ENCODE measurements at places on chromosomes 4 and X.
A peak's percentile ranks its signal among the peaks of the same experiment; 100 is the strongest.

DNA sequence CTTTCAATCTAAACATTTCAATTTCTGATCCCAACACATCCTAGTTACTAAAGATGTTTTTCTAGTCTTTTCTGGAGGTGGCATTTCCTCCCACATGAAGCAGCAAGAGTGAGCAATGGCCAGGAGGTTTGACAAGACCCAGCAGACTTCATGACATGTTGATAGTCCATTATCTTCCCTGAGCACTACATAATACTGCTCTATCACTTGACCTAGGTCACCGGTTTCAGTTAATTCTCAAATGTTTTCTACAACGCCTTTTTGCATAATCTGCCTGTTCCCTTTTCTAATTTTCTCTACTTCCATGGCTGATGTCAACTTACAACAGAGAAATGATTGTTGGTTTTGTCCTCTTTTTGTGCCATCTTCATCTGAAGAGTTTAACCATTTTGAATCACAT is 62.0 kb upstream of the GPRIN3 start:
- DNase-seq: no peak

GRCh38 chr4:177356921-177357320 is 47.2 kb downstream of the NEIL3 start:
- DNase-seq: no peak

DNA sequence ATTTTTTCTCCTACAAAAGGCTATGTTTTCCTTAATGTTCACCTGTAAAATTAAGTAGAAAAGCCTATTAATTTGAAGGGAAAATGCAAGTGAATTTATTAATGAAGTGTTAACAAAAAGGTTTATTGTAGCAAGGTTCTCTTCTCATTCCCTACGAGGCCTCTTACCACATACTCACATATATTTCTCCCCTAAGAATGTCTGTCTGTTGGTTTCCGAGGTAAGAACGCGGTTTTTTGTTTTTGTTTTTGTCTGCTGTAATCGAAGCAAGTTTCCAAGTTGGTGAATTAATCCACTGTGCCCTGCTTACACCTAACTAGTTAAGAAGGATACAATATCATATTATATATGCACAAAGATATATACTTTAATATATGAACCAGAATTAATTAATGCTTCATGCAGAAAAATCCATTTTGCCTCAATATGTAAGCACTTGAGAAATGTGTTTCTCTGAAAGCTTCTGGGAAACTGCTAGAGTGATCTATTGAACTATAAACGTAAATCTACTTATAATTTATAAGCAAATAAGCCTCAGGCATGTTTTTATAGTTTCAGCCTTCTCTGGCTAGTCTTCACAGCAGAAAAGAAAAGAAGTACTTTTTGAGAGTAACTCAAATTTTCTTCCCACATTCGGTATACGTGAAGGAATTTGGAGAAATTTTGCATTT is 120.8 kb downstream of the EGF start:
- no peak for DNase-seq

DNA sequence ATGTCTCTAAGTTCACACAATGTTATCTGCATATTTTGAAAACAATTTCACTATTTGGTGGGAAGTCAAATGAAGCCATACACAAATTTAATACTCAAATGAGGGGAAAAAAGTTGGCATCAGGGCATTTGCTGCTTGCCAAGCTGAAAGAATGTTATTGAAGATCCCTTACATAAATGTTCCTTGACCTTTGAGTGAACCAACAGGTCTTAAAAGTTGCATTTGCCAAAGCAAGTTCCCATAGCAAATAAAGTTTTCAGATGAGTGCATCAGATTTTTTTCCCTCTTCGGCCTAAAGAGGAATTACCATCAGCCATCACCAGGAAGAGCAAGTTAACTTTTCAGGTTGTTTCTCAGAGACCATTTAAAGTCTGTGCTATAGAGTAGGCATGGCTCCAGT is 115.9 kb downstream of the COX18 start:
- no peak for DNase-seq

GRCh38 chr4:153079857-153080391 is 124.3 kb upstream of the TRIM2 start:
- DNase-seq: peak; percentile 25

GRCh38 chrX:39260965-39261364 is 459.7 kb downstream of the MID1IP1 start:
- no peak for DNase-seq

DNA sequence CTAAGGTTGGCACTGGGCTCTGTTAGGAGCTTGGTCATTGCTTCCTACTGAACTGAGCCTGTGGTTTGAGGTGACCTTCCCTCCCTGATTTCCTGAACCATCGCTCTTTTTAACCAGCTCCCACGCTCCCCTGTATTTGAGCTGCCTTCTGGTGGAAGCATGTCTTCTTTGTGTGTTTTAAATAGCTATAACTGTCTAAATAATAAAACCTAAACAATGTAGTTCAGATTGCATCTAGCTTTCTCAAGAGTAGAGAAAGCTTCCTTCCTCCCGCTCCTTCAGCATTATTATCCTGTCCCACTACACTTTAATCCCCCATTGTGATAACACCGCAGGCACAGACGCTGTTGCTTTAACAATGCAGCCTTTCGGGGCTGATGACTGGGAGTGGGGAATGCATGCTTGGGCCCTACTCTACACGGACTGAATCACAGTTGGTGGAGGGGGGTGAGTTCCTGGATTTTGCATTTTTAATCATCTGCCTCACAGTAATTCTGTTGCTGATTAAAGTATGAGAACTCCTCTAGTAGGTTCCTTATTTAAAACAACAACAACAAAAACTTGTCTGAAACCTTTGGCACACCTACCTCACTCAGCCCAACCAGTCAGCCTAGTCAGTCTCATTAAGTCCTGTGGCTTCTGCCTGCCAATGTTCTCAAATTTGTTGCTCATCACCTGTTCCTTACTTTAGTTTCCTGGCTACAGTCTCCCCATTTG is 6.6 kb downstream of the SMS start:
- no peak for DNase-seq

- DNase-seq: no peak
These were observed 1414.7 kb upstream of the TENM3 start for GRCh38 chr4:180828455-180829018.

DNA sequence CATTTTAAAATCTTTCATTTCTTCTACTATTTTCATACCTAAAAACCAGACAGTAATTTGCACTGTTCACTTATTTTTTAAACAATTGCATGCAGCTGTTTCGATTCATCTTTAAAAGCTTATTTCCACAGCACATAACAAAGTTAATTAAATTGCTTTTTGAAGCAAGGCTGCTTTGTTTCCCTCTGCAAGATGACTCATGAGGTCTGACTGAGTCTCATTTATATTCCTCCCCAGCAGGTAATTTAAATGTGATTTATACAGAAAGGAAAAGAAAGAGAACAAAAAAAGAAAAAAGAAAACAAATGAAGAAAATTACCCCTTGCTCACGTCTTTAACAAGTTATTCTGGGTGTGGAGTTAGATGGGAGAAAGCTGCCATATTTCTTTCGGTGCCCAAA is 22.8 kb downstream of the VMA21 start:
- DNase-seq: no peak

- DNase-seq: no peak
These were observed 517.7 kb downstream of the BCOR start for GRCh38 chrX:39580043-39580442.

DNA sequence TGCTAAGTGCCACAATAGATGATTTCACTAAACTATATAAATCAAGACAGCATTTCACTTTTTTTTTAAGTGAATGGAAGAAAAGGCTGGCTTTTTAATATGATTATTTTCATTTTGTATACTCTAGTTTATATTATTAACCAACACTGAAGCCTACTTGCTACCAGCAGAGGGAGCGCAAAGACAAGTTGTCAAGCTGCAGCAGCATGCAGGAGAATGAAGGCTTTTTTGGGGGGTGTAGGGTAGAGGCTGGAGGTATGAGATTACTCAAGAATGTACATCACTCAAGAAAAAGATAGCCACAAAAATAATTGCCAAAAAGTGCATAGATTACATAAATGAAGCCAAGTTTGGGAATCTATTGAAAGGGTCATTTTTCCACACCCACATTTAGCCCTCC is 519.5 kb downstream of the FGF13 start:
- no peak for DNase-seq

GRCh38 chrX:96464880-96465558 is 219.6 kb upstream of the DIAPH2 start:
- DNase-seq: no peak

GRCh38 chrX:74346088-74346487 is 42.1 kb downstream of the ZCCHC13 start:
- no peak for DNase-seq

DNA sequence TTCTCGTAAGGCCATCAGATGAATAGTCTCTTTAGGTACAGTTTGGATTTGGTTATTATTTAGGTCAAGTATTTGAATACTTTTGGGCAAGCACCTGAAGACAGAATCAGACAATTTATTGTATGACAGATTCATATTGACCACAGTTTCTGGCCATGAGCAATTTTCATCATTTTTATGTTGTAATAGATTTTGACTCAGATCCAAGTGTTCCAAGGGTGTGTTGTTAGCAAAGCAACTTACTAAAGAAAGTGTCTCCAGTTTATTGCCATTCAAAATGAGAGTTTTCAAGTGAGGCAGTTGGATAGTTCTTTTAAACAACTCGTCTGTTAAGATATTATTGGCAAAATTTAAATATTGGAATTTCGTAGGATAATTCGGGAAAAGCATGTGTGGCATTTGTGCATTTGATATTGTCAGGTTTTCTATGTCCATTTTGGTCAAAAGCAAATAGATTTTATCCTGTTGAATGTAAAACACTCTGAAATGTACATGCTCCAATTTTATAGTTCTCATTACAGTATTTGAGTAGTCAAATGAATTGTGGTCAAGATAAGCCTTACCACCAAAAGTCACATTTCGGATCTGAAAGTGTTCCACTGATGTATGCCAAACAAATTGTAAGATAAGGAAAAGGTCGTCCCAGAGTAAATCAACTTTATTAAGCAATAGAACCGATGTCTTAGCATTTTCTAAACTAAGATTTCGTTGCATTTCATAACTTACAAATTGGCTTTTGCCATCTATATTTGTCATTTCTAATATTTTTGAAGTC is 8.4 kb downstream of the TLR10 start:
- DNase-seq: no peak

GRCh38 chrX:150587585-150588503 is 19.4 kb downstream of the MTM1 start:
- DNase-seq: no peak

DNA sequence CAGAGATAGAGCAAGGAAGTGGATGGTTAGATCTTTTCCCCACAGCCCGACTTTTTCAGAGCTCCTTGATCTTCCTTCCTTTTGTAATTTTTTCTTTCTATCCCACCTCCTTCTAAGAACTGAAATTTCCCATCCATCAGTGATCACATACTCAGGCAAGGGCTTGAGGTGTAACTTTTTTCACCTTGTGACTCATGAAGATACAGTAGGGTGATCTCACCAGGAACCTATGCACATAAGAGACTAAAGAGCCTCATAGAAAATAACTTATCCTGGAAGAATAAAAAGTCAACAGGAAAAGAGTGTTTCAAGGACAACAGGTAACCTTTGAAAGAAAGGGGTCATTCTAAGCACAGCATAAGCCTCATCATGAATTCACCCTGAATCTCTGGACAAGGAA is 131.2 kb upstream of the HCCS start:
- no peak for DNase-seq

GRCh38 chr4:57265831-57266582 is 155.8 kb upstream of the IGFBP7 start:
- DNase-seq: no peak

- no peak for DNase-seq
These were observed 26.9 kb downstream of the DCHS2 start for GRCh38 chr4:154464654-154465053.

- DNase-seq: no peak
These were observed 47.2 kb downstream of the MAOA start for GRCh38 chrX:43703211-43703791.

GRCh38 chr4:27278615-27279375 is 418.2 kb downstream of the STIM2 start:
- no peak for DNase-seq

GRCh38 chr4:174702979-174703478 is 126.0 kb downstream of the GLRA3 start:
- DNase-seq: no peak

DNA sequence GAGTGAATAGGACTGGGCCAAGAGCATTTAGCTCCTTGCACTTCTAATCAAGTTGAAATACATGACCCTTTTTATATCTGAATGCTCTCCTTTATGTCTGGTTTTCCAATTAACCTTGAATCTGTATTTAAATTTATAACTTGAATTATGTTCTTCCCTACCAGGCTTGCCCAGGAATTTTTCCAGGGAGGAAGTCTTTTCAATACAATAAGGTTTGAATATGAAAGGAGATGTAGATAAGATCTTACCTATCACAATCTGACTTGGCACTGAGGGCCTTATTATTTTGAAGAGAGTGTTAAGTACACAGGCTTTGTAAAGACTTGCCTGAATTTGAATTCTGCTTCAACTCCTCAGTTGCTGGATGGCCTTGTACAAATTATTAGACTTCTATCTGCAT is 555.7 kb downstream of the PCDH7 start:
- DNase-seq: no peak

DNA sequence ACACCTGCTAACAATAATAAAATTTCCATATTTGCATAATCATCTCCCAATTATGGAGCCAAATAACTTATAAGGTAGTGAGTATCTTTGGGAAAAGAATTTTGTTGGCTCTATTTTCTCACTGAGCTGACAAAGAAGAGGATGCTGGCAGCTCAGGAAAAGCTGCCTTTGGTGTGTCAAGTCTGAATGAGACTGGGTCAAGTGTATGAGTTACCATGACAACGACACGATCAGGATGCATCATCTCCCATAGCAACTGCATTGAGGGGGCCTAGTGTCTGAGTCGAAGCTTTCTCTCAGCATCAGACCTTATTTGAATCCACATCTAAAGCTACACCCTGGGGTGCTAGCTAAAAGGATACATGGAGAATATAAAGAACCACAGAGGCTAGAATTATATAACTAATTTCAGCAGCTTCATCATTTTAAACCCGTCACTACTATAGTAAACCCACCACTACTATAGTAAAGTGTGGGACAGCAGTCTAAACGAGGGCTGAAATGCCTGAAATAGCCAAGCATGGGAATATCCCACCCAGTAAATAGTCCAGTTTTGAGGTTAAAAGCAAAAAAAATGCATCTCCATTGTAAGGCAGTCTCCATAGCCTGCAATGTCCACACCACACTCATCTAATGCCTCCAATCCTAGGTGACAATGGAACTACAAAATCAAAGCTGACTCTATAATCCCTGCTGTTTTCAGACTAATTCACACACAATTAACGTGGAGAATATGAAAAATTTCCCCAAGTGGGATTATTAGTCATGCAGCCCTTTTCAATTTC is 16.0 kb downstream of the GSPT2 start:
- no peak for DNase-seq

GRCh38 chr4:150382028-150382427 is 199.9 kb upstream of the MAB21L2 start:
- DNase-seq: no peak

GRCh38 chr4:159534655-159535054 is 431.8 kb downstream of the RAPGEF2 start:
- no peak for DNase-seq

GRCh38 chrX:39470588-39471407 is 627.0 kb downstream of the BCOR start:
- no peak for DNase-seq

- no peak for DNase-seq
These were observed 53.0 kb downstream of the OSTC start for GRCh38 chr4:108703370-108703769.

- no peak for DNase-seq
These were observed 618.6 kb downstream of the TLL1 start for GRCh38 chr4:166491635-166492034.

GRCh38 chr4:47484168-47484567 is 907 bp upstream of the ATP10D start:
- no peak for DNase-seq
